ENCODE measurements at places on chromosomes 6 and 20.

DNA sequence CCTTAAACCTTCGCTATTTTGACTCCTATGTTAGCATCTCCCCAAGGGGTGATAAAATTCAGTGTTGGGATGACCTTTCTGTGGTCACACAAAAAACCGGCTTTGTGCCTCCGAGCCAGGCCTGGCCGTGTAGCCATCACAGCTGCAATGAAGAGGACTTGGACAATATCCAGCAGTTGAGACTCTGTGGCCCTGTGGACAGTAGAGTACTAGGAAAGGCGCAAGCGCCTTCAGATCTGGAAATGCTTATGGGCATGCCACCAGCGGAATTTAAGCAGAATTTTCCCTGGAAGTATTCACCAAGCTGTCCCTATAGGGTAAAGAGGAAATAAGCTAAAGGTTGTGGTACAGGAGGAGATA lies 63.3 kb upstream of the SLC2A12 start:
- peak; percentile 42 for DNase-seq

DNA sequence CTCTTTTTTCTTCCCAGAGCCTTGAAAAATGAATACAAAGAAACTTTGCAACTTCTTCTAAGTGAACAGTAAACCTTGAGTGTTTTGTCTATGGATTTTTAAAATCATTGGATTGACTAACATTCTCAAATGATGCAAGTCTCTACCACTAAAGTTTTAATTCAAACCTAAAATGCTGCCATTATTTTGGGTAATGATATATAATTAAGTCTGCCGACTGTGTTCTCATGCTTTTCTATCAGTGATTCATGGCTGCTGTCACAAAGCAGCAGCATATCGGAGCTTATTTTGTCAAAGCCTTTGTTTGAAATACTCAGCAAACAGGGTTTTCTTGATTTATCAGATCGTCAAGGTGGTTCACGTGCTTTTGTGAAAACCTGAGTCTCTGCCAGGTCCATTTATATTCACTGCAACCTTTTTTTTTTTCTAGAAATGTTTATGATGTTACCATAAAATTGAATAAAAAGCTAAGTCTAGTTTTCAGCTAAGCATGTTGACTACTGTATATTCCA lies 96.3 kb downstream of the GJA1 start:
- no peak for DNase-seq

DNA sequence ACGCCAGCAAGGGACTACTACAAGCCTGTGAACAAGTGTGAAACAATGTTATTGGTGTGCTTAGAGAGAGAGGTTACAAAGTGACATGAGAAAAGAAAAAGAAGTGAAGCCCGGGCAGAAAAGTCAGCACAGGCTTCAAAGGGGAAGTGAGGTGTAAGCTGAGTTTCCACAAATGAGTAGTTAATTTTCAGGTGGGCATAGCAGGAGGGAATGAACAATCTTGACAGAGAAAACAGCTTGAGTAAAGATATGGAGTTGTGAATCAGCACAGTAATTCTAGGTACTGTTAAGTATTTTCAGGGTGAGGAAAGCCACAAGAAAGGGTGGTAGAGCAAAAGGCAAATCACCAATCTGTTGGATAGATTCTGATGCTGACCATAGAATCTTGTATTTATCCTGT lies 4.3 kb downstream of the KCNQ5 start:
- DNase-seq = no peak

DNA sequence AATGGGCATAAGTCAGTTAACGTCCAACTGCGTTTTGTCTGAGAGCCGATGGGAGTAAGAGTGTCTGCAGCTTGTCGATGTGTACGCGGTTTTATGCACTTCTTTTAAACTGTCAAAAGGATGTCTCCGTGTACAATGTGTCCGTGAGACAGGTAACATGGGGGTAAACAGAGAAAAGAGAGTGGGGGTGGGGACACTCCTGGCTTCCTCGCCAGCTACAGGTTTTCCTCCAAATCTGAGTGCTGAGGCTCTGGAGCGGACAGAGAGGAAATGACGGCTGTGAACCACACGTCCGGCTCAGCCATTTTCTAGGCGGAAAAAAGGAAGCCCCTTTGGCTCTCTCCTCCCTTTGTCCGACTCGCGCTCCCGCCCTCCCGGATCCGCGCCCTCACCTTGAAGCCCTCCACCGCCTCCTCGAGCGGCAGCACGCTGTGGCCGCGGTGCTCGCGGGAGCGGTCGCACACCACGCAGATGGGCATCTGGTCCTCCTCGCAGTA lies 916 bp downstream of the TRIM27 start:
- no peak for DNase-seq

- no peak for DNase-seq
These were observed 277.0 kb upstream of the TBX18 start for GRCh38 chr6:85041376-85041775.

DNA sequence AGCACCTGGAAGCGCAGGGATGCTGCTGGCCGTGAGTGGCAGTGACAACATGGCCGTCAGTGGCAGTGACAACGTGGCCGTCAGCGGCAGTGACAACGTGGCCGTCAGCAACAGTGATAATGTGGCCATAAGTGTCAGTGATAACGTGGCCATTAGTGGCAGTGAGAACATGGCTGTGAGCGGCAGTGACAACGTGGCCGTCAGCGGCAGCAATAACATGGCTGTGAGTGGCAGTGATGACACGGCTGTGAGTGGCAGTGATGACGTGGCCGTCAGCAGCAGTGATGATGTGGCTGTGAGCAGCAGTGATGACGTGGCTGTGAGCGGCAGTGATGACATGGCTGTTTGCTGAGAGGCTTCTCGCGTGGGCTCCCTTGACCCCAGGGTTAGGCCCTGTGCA lies 169.8 kb downstream of the ERMARD start:
- DNase-seq = no peak

DNA sequence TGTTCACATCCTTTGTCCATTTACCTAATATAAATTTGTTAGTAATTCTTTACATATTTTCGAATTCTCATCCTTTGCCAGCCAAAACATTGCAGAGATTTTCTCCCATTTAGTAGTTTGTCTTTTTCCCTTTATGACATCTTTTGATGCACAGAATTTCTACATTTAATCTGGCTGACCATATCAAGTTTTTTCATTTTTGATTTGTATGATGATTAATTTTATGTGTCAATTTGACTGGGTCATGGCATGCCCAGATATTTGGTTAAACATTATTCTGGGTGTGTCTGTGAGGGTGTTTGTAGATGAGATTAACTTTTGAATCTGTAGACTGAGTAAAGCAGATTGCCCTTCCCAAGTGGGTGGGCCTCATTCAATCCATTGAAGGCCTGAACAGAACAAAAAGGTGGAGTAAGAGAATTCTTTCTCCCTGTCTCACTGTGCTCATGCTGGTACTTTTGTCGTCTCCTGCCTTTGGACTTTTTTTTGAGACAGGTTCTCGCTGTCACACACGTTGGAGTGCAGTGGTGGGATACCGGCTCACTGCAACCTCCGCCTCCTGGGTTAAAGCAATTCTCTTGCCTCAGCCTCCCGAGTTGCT lies 72.1 kb upstream of the EPB41L1 start:
- DNase-seq = no peak

- no peak for DNase-seq
These were observed 122.6 kb upstream of the NOX3 start for GRCh38 chr6:155578251-155578650.

- no peak for DNase-seq
These were observed 119.2 kb upstream of the TMEM170B start for GRCh38 chr6:11418290-11418905.

- no peak for DNase-seq
These were observed 24.6 kb downstream of the ATG5 start for GRCh38 chr6:106300944-106301343.

GRCh38 chr20:53915446-53916172 lies 154.8 kb downstream of the BCAS1 start:
- peak; percentile 80 for DNase-seq

DNA sequence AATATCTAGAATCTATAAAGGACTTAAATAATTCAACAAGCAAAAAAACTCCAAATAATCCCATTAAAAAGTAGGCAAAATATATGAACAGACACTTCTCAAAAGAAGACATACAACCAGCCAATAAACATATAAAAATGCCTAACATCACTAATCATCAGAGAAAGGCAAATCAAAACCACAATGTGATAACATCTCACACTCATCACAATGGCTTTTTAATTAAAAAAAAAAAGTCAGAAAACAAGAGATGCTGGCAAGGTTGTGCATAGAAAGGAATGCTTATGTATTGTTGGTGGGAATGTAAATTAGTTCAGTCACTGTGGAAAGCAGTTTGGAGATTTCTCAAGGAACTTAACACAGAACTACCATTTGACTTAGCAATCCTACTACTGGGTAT lies 979.6 kb upstream of the MAP3K7 start:
- DNase-seq = no peak

GRCh38 chr6:144075187-144075586 lies 20.2 kb downstream of the SF3B5 start:
- DNase-seq = no peak

DNA sequence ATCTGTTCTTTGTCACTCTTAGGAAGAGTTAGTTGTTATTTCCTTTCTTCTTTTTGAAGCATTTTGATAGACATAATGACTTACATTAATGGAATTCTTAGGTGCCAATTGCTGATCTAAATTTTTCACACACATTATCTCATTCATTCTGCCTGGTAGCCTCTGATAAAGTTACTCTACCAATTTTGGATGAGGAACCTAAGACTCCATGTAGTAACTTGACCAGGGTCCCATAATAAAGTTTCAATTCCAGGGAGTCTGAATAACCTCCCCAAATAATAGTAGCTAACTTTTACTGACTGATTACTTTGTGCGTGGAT lies 73.2 kb upstream of the CITED2 start:
- DNase-seq = no peak

DNA sequence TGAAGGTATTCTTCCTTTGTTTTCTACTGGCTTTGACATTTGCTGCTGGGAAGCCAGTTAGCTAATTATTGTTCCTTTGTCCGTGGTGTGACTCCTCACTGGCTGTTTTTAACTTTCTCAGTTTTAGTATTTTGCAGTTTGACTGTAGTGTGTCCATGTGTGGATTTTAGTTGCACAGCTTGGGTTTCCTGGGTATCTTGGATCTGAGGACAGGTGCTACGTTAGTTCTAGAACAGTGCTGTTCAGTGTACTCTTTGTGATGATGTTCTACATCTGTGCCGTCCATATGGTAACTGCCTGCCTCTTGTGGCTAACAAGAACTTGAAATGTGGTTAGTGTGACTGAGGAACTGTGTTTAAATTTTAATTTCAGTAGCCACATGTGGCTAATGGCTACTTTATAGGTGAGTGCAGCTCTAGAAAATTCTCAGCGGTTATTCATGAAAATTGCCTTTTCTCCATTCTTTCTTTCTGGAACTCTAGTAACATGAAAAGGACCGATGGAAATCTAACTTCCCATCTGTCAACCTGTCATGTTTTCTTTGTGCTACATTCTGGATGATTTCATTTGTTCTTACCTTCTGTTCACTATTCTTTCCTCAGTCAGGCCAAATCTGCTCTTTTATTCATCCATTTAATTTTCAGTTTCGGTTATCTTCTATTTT lies 7.4 kb downstream of the SNX9 start:
- DNase-seq = no peak

DNA sequence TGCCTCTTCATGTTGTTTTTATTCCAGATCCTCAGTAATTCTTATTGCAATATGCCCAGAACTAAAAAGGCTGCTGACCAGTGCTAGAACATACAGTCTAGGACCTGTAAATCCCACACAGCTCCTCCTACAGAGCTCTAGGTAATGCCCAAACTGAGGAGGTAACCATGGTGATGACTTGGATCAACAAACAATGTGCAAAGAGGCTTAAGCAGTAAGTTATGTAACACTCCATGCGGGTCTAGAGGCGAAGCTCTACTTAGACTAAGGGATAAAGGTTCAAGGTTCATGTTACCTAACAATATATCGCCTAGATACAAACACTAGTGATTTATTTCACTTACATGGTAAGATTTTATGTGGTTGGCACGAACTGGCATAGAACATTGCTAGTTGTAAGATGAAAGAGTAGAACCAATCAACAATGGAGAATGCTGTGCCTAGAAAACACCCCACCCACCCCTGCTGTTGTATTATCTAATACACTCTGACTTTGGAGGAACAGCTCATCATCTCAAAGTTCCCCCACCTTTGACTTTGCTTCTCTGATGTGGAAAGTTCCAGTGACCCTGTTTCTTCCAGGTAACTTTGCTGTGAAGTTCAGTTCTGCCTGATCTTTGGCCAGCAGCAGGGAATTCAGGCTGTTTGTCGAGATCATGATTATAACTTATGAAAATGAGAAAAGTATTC lies 242.4 kb downstream of the ALDH8A1 start:
- DNase-seq = no peak

DNA sequence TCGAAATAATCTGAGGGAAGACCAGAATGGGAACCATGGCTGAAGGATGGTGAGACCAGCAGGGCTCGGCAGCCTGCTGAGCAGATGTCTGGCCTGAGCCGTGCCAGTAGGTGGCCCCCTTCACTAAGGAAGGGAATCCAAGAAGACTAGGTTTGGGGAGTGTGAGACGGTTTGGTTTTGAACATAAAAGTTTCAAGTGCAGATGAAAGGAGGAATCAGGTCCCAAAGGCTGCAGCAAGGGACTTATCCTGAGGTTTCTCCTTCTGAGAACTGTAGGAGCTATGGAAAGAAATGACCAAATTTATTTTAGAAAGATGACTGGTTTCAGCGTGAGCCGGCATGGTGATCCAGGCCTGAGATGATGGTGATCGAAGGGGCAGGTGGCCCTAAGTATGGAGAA lies 4.6 kb upstream of the OSER1 start:
- peak; percentile 58 for DNase-seq

- DNase-seq = no peak
These were observed 38.2 kb downstream of the DZANK1 start for GRCh38 chr20:18428490-18429173.

DNA sequence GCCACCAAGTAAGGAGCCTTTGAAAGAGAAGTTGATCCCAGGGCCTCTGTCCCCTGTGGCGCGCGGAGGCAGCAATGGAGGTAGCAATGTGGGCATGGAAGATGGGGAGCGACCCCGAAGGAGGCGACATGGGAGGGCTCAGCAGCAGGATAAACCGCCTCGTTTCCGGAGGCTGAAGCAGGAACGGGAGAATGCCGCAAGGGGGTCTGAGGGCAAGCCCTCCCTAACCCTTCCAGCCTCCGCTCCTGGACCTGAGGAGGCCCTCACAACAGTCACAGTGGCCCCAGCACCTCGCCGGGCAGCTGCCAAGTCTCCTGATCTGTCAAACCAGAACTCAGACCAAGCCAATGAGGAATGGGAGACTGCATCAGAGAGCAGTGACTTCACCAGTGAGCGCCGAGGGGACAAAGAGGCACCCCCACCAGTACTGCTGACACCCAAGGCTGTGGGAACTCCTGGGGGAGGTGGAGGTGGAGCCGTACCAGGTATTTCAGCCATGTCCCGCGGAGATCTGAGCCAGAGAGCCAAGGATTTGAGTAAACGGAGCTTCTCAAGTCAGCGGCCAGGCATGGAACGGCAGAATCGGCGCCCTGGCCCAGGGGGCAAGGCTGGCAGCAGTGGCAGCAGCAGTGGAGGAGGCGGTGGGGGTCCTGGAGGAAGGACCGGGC lies 11.9 kb downstream of the PRRC2A start:
- DNase-seq = no peak

DNA sequence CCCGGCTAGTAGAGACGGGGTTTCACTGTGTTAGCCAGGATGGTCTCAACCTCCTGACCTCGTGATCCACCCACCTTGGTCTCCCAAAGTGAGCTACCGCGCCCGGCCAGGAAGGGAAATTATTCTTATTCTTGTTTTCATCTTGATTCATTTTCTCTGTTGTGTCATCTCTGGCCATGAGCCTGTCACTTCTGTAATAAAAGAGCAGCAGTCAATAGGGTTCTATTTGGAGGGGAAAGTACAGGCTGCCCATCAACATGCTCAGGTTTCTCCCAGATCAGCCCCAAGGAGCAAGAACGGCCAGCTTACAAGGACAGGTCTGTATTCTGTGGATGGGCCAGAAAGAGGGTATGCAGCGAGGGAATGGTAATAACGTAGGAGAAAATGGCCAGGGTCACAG lies 345.0 kb downstream of the PREX1 start:
- no peak for DNase-seq

GRCh38 chr6:57207141-57207540 lies 15.0 kb downstream of the RAB23 start:
- DNase-seq = no peak
